CD4-positive, alpha-beta T cell (primary cell): ENCODE measurements at places on chromosomes 4 and X.

- no peak for DNase-seq
Observed at GRCh38 chr4:30537456-30537855, 182.7 kb upstream of the PCDH7 start.

DNA sequence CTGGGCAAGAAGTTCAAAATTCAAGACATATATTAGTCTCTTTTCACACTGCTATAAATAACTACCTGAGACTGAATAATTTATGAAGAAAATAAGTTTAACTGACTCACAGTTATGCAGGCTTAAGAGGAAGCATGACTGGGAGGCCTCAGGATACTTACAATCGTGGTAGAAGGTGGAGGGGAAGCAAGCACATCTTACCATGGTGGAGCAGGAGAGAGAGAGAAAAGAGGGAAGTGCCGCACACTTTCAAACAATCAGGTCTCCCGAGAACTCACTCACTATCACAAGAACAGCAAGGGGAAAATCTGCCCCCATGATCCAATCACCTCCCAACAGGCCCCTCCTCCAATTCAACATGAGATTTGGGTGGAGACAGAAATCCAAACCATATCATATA, 273.3 kb upstream of the RASGEF1B start:
- DNase-seq = no peak

DNA sequence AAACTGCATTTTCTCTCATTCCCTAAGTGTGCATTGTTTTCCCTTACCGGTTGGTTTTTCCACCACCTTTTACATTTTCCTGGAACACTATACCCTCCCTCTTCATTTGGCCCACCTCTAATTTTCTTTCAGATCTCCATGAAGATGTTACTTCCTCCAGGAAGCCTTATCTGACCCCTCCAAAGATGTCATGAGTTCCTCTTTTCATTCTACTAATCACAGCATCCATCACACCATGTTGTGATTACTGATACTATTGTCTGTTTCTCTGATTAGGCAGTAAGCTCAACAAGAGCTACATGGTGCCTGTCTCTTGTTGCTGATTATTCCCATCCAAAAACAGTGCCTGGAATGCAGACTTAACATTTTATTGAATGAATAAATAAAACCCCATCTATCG, 2.9 kb upstream of the AFP start:
- no peak for DNase-seq

- no peak for DNase-seq
Observed at GRCh38 chr4:85391071-85391470, 83.9 kb upstream of the ARHGAP24 start.

GRCh38 chr4:174873931-174874330, 44.2 kb upstream of the ADAM29 start:
- no peak for DNase-seq

DNA sequence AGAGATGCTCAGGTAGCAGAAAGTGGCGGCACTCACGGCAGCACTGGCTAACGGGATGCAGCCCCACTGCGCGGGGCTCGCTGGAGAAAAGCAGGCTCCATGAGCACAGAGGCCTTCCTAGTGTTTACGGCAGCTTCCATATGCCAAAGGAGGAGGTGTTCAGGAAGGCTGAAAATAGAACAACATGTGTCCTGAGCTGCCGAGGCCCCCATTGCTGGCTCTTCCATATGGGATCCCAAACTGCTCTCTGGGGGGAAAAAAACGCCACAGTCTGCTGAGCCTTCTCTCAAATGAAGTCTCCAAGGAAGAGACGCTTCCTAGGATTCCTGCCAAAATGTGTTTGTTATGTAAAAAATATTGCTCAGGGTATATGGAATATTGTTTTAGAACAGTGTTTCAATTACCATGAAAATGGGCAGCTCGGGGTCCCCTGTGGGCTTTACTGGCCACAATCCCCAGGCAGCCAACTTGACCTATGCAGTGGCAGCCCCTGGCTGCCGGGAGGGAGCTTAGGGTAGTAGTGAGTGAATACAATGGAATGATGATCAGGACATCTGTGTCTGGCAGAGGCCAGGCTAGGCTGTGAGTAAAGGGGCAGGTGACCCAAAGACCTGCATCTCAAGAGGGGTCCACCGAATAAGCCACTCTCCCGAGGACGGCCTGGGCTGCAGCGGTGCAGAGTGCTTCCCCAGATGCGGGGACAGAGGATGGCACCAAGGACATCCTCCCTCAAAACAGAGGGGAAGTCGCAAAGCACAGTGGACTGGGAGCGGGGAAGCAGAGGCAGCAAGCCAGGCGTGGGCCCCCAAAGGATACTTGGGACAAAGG, 170.1 kb downstream of the AFAP1 start:
- no peak for DNase-seq

GRCh38 chr4:81314196-81314896, 99.3 kb upstream of the PRKG2 start:
- DNase-seq = no peak

DNA sequence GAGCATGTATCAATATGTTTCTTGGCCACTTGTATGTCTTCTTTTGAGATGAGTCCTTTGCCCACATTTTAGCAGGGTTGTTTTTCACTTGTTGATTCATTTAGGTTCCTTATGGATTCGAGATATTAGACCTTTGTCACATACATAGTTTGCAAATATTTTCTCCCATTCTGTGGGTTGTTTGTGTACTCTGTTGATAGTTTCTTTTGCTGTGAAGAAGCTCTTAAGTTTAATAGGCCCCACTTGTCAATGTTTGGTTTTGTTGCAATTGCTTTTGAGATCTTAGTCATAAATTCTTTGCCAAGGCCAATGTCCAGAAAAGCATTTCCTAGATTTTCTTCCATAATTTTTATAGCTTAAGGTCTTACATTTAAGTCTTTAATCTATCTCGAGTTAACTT, 280.7 kb upstream of the GALNT7 start:
- DNase-seq = no peak

GRCh38 chrX:118174516-118175098, 58.0 kb upstream of the KLHL13 start:
- DNase-seq = no peak

DNA sequence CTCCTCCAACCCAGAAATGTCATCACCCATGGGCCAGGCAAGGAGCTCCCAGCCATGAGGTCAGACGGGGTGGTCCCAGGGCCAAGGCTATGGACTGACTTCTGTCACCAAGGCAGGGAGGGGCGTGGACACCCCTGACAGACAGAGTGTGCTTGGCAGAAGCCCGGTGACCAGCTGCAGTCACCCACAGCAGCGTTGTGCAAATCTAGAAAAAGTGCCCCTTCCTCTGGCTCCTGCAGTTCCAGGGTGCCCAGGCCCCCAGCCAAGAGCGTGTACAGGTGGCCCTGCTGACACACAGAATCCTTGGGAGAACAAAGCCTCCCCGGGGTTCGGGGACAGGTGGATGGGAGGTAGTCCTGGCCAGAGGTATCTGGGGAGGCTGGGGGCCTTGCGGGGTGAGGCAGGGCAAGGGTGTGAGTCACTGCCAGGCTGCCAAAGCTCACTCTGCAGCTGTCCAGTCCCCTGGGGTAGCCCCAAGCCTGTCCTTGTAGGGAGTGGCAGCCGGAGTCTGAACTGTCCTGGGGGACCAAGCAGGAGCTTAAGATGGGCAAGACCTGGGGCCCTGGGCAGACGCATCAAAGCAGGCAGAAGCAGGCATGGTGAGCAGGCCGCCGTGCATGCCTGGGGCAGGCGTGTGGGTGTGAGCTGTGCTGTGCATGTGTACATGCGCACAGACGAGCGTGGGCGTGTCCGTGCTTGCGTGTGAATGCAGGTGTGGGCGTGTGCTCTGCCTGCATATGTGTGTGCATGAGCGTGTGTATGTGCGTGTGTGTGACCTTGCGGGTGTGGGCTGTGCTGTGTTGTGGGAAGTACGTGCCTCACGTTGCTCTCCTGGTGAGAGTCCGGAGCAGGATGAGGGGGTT, 3.3 kb downstream of the MYL5 start:
- no peak for DNase-seq

GRCh38 chrX:79167462-79167861, 23.0 kb downstream of the GPR174 start:
- no peak for DNase-seq

DNA sequence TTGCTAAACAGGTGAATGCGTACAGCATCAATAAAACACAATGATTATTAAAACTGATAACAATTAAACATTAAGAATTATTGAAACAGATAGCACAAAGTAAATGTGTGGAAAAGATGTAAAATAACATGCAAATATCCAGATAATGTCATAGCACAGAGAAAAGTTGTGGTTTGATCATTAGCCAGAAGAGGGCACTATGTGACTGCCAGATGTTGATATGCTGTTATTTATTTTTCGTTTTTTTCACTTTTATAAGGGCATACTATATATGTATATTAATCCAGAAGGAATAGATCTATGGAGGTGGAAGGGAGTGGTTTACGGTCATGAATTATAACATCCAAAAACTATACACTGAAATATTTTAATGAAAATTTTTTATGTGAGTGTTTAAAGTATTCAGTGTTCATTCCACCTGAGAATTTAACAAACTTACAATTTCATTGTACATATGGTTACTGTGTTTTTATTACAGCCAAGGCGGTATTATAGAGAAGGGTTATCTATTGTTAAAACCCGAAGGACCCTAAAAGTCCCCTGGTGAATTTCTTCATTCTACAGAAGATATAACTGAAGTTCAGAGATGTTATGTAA, 211.9 kb upstream of the UGT8 start:
- DNase-seq = no peak

DNA sequence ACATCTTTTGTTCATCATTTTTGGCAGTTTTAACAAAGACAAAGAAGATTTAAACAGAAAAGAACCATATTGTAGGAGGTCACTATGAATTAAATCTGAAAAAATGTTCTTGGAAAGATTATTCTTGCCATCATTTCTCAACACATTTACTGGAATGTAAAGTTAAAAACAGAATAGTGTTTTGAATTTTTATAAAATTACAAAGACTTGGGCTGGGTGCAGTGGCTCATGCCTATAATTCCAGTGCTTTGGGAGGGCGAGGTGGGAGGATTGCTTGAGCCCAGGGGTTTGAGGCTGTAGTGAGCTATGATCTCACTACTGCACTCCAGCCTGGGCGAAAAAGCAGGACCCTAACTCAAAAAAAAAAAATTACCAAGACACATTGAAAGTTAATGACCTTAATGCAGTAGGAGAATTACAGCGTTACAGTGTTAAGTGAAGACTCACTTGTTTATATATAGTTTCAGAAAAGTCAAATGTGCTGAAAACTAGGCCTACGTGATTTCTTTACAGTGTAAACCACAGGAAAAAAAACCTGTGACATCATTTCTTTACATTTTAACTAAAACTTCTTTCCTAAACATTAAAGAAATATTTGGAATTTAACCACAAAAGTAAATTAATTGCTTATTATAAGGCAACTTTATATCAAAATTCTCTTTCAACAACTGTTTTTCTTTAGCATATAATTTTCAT, 7.9 kb downstream of the FAM13A start:
- no peak for DNase-seq

GRCh38 chr4:183097231-183098018, 1.6 kb upstream of the WWC2 start:
- DNase-seq = peak; percentile 39

- no peak for DNase-seq
Observed at GRCh38 chr4:39936565-39937418, 40.9 kb downstream of the PDS5A start.

DNA sequence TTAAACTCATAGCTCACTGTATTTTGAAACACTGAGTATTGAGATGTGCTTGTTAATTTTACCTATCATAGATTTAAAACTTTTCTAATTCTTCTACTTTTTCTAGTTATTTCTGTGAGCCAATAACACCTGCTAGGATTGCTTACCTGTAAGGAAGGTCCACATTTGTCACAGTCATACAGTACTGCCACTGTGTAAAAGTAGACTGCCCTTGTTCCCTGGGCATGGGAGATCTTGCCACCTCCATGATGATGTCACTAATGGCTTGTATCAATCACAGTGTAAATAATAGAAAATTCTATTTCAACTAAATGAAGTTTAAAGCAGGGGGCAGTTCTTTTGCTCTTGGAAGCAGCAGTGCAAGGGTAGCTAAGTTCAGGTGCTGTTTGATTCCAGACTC, 35.9 kb downstream of the GK start:
- DNase-seq = no peak

GRCh38 chr4:176340871-176341685, 21.3 kb downstream of the SPCS3 start:
- DNase-seq = no peak

GRCh38 chr4:45971108-45971507, 152.7 kb downstream of the GABRG1 start:
- no peak for DNase-seq

DNA sequence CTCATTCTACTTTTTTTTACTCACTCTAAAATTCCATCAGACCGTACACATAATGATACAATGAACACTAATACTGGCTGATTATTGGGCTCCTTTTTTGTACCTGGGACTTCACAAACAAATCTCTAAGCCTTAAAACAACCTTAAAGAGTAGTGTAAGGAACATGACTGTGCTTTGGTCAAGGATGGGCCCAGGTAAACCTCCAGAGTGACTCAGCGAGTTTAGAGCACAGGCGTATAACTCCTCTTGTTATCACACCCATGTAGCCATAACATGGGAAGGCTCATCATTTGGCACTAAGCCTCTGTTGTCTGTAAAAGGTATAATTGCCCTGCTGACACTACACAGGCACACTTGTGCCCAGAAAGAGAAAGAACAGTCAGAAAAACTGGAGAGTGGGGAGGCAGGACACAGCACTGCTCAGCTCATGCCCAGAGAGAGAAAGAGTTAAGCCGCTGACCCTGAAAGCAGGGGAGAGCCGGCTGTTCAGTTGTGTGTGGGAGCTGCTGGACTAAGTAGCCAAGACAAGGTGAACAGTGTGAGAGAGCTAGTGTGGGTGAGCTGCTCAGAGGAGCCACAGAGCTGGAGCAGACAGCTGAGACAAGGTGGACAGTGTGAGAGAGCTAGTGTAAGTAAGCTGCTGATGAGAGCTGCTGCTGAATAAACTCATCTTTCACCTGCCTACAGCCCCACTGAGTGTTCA, 319.6 kb upstream of the BMP3 start:
- DNase-seq = no peak

- no peak for DNase-seq
Observed at GRCh38 chr4:7419961-7420660, 14.6 kb downstream of the PSAPL1 start.

GRCh38 chrX:85244450-85245211, 840 bp downstream of the ZNF711 start:
- DNase-seq = no peak

DNA sequence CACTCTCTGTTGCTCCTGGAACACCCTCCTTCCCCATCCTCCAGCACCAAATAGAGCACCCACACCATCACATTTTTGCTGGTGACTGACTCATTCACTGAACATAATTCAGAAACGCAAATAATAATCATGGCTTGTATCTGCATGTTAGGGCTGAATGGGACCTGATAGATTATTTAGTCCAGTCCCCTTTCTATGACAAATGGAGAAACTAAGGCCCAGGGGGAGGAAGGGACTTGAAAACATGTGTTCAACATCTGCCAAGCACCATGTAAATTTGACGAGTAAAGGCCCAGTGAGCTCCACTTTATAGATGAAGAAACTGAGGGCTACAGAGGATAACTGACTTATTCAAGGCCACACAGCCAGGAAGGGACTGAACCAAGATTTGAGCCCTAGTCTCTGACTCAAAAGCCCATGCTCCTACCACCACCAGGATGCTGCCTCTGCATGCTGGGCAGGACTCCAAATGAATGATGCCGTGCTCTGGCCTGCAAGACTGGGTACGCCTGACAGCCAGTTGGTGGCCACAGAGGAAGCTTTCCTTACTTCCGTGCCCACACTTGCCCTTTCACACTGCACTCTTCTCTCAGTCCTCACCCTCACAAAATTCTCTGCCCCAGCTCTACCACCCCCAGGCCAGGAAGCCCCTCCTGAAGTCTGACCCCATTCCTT, 133.3 kb upstream of the PJA1 start:
- no peak for DNase-seq

- DNase-seq = no peak
Observed at GRCh38 chr4:11404431-11404830, 24.3 kb downstream of the HS3ST1 start.
